Hypothalamus (tissue), 51 donors: ENCODE measurements at places on chromosomes 5 and 9.

DNA sequence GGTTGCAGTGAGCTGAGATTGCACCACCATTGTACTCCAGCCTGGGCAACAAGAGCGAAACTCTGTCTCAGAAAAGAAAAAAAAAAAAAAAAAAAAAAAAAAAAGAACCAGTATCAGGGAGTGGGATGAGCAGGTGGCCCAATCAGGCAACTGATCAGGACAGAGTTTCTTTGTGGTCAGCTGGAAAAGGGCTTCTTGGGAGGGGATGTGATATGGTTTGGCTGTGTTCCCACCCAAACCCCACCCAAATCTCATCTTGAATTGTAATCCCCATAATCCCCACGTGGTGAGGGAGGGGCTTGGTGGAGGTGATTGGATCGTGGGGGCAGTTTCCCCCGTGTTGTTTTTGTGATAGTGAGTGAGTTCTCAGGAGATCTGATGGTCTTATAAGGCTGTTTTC is 4.7 kb upstream of the GCNT1 start:
- no peak for DNase-seq

- peak; percentile 3 for DNase-seq
Observed at GRCh38 chr9:70113403-70114022, 69.9 kb downstream of the MAMDC2 start.

DNA sequence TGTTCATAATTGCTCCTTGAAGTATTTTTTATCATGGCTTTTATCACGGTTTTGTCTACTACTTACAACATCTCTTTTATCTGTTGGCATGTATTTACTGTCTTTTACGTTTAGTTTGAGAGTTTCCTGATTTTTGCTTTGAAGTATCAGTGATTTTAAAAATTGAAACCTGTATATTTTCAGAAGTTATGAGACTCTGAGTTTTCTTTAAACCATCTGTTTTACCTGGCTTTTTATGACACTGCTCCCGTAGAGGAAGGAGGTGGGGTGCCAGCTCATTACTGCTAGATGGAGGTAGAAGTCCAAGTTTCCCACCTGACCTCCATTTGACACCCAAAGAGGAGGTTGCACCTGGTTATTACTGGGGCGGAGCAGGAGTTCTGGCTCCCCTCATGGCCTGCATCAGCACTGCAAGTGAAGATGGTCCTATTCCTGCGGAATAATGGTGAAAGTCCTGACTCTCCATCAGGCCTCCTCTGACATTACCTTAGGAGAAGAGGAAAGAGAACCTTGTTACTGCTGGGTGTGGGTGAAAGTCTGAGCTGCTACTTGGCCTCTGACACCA is 10.0 kb upstream of the ZNF131 start:
- no peak for DNase-seq

GRCh38 chr5:22780756-22781155 is 72.4 kb downstream of the CDH12 start:
- no peak for DNase-seq

GRCh38 chr9:94298949-94299599 is 29.4 kb downstream of the NUTM2F start:
- DNase-seq, result no peak

- DNase-seq, result no peak
Observed at GRCh38 chr5:143084407-143084806, 314.2 kb downstream of the ARHGAP26 start.

DNA sequence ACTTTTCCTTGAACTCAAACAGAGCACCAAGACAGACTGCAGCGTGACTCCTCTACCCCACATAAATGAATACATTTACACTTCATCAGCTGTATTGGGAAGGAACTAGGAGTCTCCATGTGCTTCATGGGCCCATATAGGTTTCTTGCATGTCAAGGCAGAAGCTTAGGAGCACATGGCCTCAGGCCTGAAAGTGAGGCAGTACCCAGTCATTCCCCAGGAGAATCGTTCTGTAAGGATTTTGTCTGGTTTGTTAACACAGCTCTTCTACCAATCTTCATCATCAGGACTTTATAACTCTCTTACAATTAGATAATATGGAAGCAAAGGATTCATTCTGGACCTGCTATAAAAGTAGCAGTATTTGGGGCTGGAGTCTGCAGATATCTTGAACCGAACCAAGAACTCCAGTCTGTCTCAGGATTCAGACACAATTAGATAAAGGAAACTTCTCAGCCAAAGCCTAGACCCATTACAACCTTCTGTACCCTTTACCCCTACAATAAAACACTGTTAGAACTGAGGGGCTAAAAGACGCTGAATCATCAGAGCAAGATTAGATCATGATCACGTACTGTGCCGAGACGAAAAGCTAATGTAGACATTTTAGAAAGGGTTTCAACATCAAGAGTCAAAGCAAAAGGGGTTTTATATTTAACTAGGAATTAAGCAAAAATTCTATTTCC is 385.5 kb upstream of the SLC30A5 start:
- no peak for DNase-seq

- no peak for DNase-seq
Observed at GRCh38 chr5:80646926-80647325, 7.5 kb upstream of the MSH3 start.

DNA sequence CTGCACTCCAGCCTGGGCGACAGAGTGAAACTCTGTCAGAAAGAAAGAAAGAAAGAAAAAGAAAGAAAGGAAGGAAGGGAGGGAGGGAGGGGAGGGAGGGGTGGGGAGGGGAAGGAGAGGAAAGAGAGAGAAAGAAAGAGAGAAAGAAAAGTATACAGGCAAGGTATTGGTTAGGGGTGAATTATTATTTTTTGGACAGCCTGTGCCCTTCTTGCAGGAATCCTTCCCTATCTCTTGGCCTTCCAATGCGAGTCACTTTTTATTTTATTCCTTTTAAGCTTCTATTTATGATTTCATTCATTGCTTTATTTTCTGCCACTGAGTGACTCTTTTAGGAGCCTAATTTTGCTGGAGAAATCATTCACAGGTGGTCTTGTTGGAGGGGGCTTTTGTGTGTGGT is 98.7 kb downstream of the PDE8B start:
- DNase-seq, result no peak

GRCh38 chr5:165928971-165929370 is 2362.5 kb upstream of the WWC1 start:
- DNase-seq, result no peak

DNA sequence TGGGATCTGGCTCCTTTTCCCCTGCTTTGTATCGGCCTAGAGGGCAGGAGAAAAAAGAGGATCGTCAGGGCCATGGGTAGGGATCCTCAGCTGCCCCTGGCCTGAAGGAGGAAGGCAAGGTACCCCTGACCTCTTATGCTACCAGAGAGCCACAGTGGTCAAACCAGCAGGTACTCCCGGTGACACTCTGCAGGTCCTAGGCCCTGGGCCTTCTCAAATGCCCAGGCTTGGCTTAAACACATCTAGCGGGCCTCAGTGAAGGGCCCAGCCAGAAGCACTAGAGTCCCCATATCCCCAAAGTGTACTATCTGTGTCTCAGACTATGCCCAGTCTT is 3.5 kb downstream of the IRF1 start:
- no peak for DNase-seq

GRCh38 chr9:96064826-96065481 is 189.5 kb downstream of the ERCC6L2 start:
- DNase-seq, result no peak

GRCh38 chr9:117278471-117279035 is 136.3 kb downstream of the ASTN2 start:
- no peak for DNase-seq

GRCh38 chr9:18786196-18786595 is 246.8 kb downstream of the SAXO1 start:
- DNase-seq, result no peak

GRCh38 chr5:150589862-150590601 is 50.4 kb upstream of the SYNPO start:
- DNase-seq, result no peak

DNA sequence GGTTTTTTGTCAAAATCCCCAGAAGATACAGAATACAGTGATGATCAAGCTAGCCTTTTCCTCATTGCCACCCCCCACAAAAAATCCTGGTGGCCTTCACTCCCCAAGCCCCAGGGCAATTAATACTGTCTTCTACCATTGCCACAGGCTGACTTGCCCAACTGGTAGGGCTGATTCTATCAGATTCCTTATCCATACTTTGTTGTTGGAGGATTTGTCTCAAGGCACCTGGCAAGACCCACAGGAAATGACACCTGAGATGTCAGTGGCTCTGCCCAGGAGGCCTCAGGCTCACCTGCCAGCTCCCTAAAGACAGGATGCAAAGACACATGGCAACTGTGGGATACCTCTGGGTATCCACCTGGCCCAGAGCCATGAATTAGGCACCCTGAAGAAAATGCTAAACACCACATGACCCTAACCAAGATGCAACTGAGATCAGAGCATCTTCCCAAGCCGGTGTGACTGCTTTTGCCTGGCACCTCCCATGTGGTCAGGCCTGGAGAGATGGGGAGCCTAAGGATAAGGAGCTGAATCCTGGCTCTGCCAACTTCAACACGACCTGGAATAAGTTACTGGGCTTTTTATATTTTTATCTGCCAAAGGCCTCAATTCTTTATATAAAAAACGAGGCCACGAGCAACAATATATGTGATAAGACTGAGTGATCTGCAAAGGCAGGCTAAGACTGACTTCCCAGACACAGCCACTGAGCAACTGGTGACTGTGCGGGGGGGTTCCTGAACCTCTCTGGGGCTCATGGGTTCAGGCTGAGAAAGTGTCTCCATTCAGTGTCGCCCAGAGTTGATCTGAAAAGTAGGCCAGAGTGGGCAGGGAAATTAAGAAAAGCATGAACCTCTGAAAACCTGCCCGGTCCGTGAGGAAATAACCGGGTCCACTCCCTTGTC is 944 bp downstream of the ATOX1 start:
- DNase-seq, result no peak

GRCh38 chr5:102981957-102982635 is 137.8 kb downstream of the GIN1 start:
- DNase-seq, result no peak

- DNase-seq, result no peak
Observed at GRCh38 chr5:1108865-1109174, 3.0 kb downstream of the SLC12A7 start.

GRCh38 chr5:157600252-157600651 is 24.7 kb upstream of the ADAM19 start:
- DNase-seq, result no peak

DNA sequence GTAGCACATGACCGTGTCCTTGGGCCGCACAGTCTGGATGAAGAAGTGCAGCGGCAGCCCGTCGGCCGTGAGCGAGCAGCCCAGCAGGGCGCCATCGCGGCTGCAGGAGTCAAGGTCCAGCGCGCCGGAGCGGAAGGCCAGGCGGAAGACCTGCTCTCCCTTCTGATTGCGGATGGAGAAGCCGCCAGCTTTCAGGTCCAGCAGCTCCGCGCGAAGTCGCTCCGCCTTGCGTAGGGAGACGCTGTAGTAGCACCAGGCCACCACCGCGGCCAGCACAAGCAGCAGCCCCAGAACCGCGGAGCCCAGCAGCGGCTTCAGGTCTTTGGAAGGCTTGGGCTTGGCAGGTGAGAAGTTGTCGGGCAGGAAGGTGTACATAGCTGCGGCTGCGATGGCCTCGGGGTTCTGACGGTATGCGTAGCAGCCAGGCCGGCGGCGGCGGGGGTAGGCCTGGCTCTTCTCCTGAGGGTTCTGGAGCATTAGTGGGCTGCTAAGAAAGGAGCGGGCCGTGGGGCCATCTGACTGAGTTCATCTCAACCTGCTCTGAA is 4.2 kb downstream of the MYORG start:
- no peak for DNase-seq

GRCh38 chr9:76911971-76912370 is 6.1 kb upstream of the PRUNE2 start:
- DNase-seq, result no peak

DNA sequence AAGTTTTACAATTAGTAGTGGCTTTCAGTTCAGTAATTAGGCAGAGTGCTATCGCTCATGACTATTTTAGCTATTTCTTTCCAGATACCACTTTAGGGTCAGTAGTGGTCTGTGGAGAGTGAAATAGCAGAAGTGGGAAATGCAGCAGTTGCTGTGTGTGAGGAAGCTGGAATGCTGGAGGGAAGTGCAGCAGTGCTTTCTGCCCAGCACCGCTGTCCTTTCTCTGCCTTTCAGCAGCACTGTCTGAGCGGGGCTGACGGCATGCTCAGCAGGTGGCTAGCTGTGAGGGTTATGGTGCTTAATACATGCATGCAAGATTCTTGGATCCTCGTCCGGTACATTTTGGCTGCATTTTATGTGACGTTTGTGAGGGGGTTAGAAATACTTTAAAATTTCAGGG is 213.9 kb downstream of the PBX3 start:
- peak; percentile 16 for DNase-seq

DNA sequence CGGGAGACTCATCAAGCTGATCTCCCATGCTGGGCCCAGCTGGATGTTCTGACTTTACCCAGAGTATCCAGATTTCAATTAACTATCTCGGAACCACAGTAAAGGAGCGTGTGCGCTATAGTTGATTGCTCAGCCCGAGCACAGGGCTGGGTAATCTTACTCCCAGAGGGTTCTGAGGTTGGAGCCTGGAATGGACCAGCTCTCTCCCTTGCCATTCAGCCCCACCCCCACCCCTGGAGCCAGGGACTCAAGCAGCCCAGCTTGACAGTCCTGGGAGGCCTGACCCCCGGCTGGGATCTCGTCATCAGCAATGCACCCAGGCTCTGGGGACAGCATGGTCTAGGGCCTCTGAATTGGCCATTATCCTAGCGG is 23.7 kb upstream of the PTGES start:
- DNase-seq, result no peak

- no peak for DNase-seq
Observed at GRCh38 chr5:39711821-39712220, 287.0 kb upstream of the DAB2 start.

DNA sequence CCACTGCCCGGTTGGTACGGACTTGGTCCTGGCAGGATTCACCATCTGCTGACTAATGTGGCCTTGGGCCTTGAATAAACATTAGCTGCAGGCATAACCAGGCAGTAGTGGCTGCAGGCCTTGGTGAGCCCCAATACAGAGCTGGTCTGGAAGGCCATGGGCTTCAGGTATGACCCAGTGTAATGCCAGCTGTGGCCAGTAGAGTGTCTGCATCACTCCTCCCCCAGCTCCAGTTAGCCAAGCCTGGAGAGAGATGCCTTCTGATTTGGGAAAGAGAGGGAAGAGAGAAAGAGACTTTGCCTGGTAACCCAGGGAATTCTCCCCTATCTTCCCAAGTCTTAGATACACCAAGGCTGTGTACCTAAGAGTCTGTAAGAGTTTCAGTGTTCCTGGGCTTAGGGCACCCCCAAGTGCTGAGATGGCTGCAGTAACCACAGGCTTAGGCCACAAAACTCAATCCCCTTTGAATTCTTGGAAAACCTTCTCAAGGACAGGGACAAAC is 5.6 kb upstream of the C5 start:
- no peak for DNase-seq

- no peak for DNase-seq
Observed at GRCh38 chr5:179902763-179903158, 4.9 kb downstream of the TBC1D9B start.

DNA sequence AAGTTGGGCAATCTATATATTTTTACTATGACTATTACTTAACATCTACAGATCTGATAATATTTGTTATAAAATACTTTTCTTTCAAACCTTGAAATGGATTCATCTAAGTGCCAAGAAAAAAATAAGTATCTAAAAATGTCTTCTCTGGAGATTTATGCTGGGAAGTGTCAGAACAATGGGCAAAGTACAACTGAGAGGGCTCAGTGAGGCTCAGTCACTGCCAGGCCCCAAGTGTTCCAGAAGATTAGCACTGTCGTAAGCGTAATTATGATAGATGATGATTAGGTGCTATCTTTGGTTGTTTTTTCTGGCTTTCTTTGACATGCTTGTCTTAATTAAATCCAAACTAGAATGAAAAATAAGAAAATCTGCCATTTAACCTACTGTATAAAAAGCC is 72.2 kb upstream of the ADAMTS19 start:
- no peak for DNase-seq

- DNase-seq, result no peak
Observed at GRCh38 chr5:164224772-164225171, 719.4 kb downstream of the MAT2B start.
